M059J (cell line): ENCODE measurements at places on chromosomes 2 and 18.

GRCh38 chr2:67012165-67012564 lies 385.0 kb upstream of the ETAA1 start:
- DNase-seq: no peak

- no peak for DNase-seq
Observed at GRCh38 chr18:6199777-6200176, 214.9 kb downstream of the L3MBTL4 start.

GRCh38 chr2:152072011-152072410 lies 26.8 kb downstream of the CACNB4 start:
- DNase-seq: no peak

DNA sequence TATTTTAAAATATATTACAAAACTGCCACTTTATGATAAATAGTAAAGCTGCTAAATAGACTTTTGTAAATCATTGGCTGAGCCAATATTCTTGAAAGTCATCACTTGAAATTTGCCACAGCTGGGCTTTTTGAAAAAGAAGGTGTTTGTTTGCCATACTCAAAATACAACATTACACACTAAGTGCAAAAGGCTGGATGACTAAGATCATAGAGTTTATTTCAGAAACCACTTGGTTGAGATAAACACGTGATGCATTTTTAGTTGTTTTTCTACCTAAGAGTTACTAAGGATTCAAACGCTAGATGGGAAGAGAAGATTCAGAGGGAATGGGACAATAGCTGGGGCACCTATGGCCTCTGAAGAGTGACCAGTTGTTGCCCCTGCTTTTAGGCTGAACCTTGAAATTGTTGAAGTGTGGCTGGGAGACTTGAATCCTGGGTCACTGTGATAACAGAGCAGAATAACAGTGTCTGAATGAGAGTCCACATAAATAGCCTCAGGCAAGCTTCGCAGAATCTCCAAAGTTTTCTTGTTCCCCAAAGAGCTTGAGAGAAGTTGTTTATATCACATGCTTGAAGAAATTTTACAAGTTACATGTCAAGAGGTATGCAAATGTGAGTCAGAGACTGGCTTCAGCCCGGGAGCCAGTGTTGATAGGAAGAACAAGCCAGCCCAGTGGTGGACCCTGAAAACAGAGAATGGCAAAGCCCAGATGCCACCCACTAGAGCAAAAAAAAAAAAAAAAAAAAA lies 409.8 kb downstream of the GPD2 start:
- peak; percentile 80 for DNase-seq

DNA sequence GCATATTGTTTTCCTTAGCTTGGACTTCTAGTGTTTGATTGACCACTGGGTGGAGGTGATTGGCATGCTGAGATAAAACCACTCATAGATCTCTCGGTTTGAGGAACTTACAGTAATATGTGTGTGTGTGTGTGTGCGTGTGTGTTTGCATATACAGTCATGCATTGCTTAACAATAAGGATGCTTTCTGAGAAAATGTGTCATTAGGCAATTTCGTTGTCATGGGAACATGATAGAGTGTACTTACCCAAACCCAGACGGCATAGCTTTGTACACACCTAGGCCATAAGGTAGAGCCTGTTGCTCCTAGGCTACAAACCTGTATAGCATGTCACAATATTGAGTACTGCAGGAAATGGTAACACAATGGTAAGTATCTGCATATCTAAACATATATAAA lies 167.3 kb downstream of the NYAP2 start:
- peak; percentile 37 for DNase-seq

GRCh38 chr2:70202236-70202806 lies 11.5 kb upstream of the C2orf42 start:
- no peak for DNase-seq

DNA sequence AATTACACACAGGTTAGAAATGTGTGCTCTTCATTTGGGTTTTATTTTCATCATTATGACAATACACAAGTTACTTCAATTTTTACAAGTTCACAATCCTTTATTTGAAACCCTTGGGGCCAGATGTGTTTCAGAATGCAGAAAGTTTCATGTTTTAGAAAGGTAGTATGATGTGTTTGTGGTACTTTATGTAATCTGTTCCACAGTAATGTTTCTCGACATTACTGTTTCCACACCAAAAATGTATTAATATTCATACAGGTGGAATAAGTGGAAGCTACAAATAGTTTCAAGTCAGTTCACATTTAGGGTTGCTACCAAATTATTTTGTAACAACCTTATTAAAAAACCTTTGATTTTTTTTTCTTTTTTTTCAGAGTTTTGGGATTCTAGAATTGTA lies 10.4 kb downstream of the UBE2E3 start:
- DNase-seq: no peak

DNA sequence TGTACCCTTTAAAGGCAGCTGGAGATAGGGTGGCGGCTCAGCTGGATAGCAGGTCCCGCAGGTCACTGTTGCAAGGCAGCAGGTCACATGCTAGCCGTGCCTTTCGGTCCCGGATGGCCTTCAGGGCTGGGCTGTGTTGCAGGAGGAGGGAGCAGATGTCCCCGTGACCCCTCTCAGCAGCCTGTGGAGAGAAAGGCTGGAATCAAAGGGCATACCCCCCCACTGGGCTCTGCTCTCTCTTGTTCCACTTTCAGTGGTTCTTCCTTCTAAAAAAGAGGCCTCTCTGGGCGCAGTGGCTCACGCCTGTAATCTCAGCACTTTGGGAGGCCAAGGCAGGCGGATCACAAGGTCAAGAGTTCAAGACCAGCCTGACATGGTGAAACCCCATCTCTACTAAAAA lies 4.4 kb upstream of the ANKRD23 start:
- no peak for DNase-seq

DNA sequence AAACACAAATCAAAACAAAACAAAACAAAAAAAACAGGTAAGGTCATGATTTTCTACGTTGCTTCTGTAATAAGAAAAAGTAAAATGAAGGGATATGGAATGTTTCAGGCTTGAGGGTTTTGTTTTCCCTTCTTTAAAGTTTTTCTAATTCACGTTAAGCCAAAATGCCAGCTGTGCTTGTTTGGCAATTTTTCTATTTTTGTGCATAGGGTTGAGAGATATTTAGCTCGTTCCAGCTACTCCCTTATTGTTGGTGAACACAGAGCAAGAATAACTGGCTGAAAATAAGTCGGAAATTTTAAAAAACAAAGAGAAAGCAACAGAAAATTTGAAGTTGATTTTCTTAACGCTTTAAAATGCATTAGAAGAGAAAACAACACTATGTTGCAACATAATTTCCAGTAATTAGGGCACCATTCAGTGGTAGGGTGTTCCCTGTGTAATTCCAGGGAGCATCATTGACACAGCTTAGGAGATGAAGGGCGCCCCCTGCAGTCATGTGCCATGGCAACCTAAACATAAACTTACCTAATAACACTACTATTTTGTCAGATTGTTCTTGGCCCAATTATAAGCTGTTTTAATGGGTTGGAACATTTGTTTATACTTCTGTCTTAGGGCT lies 99.5 kb downstream of the DTNA start:
- DNase-seq: peak; percentile 34

- no peak for DNase-seq
Observed at GRCh38 chr2:102120701-102121159, 21.8 kb upstream of the IL1R1 start.

DNA sequence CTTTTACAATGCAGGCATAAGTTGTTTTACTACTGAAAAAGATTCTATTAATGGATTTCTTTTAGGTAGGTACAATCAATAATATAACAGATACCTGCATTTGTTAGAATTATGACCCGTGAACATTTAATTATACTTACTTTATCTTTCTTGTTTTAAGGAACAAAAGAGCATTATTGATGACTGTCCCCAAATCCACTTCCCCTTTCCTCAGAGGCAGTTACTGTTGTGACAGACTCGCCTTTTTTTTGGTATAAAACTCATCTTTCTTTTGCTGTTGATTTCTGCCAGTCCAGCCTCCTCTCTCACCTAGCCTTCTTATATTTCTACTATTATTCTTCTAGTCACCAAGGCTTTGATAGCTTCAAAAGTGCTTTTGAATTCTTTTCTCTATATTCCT lies 12.1 kb downstream of the ACTR3 start:
- DNase-seq: no peak

DNA sequence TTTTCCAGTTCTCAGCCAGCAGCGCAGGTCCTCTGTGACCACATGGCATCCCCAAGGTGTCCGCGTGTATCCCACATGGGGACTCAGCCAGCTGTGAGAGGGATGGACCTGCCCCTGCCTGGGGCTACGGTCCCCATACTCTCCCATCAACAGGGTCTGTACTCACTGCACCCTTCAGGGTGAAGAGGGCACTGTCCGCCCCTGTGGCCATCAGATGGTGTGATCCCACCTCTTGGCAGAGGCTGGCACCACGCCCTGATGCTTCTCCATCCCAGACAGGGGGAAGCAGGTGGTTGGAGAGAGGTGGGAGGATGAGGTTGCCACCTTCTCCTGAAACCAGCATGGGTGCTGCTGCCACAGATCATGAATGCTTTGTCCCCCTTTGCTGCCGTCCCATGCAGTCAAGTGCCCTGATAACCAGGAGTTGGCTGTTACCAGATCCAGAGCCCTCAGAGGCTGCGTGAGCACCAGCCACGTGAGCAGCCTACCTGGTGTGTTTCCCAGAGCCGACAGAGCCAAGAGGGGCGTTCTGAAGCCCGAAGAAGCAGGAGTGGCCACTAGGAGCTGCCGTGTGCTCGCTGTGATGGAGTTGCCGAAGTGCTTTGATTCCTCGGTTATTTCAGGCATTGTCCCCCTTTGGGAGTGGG lies 93.9 kb downstream of the SH3RF3 start:
- DNase-seq: no peak

GRCh38 chr2:148167241-148167766 lies 146.4 kb downstream of the MBD5 start:
- no peak for DNase-seq

DNA sequence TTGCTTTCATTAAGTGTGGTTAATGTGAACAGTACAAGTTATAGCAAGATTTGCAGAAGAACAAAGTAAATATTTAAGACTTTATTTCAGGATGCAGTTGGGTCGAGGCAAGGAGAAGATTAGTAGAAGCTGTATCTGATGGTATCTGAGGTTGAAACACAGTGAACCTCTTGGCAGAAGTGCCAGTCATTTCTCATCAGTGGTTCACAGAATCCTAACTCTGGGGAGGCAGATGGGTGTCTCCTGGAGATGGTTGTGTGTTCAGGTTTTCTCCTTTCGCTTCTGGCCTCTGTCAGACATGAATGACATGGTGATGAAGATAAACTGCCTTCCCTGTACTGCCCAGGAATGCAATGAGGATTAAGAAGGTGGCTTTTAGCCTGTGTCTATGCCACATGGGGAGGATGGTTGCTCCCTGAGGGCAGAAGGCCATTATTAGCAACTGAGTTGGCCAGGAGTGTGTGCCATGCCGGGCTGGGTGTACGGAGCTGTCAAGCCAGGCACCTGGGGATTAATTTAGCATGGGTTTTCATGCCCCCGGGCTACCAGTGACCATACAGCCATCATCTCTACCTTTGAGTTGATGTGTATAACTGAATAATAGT lies 28.0 kb downstream of the MGAT5 start:
- DNase-seq: peak; percentile 44

GRCh38 chr2:66561645-66562303 lies 126.8 kb downstream of the MEIS1 start:
- peak; percentile 67 for DNase-seq

GRCh38 chr2:47239119-47239969 lies 84.2 kb upstream of the STPG4 start:
- no peak for DNase-seq

GRCh38 chr2:86229221-86229620 lies 30.0 kb downstream of the MRPL35 start:
- no peak for DNase-seq

GRCh38 chr2:135984199-135985017 lies 1.0 kb downstream of the DARS1 start:
- DNase-seq: no peak

GRCh38 chr2:237669628-237670392 lies 42.4 kb downstream of the LRRFIP1 start:
- DNase-seq: peak; percentile 41

GRCh38 chr2:197460649-197461048 lies 7.3 kb downstream of the COQ10B start:
- DNase-seq: no peak

DNA sequence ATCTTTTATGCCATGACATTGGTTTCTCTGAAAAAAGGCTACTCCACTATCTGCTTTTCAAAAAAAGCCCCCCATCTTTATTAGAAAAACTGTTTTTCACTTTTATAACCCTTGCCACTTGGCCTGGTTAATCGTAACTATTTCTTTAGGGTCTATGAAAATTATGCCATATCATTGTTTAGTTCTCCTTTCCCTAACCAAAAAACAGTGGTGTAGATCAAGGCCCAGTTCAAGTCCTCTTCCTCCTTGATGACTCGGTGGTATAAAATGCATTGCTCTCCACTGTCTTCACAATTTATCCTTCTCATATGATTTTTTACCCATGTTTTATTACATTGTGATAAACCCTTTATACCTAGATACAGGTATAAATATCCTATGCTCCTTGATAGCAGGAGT lies 205.5 kb downstream of the ZNF521 start:
- DNase-seq: peak; percentile 30
